Right renal pelvis (tissue), 4 donors: ENCODE measurements at places on chromosomes 3 and 15. TPM values are rescaled to one million over a fixed set of nuclear protein-coding genes. Genes with fewer than 3 reads are reported as not detected.

GRCh38 chr3:9179826-9180763 lies 69.4 kb downstream of the SRGAP3 start:
- no peak for DNase-seq

DNA sequence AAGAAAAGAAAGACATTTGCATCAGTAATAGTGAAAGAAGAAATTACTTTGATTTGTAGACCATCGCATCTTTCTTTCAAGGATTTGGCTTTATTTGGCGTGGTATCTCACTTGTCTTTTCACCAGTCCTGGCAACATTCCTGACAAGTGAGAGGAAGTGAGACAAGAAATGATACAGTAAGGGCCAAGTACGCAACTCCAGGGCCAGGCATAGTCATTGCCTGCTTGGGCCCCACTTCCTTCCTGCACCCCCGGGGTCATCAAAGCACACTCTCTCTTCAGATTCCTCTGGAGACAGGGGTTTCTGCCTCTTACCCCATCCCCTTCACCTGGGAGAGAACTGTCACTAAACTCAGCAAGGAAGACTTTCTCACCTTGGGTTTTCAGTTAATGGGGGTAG lies 55.1 kb downstream of the CD47 start:
- DNase-seq, result no peak

DNA sequence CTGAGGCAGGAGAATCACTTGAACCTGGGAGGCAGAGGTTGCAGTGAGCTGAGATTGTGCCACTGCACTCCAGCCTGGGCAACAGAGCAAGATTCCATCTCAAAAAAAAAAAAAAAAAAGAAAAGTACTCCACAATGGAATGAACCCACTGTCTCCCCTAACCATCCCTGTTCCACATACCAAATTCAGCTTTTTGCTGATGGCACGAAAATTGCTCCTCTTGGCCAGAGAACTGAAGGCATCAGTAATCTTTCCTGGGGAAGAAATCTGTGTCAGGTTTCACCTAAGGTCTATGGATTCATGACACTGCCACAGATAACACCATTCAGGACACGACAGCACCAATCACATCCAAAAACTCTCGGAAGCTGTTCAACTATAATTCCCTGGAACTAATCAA lies 6.9 kb upstream of the PRC1 start:
- DNase-seq, result no peak

Gene TMEM108
- polyA plus RNA-seq, result 2.2 TPM

Gene TNFSF10
- 72.0 TPM for polyA plus RNA-seq

Gene C3orf85
- polyA plus RNA-seq, result 18.1 TPM
